ENCODE measurements at places on chromosomes 16 and 17.

DNA sequence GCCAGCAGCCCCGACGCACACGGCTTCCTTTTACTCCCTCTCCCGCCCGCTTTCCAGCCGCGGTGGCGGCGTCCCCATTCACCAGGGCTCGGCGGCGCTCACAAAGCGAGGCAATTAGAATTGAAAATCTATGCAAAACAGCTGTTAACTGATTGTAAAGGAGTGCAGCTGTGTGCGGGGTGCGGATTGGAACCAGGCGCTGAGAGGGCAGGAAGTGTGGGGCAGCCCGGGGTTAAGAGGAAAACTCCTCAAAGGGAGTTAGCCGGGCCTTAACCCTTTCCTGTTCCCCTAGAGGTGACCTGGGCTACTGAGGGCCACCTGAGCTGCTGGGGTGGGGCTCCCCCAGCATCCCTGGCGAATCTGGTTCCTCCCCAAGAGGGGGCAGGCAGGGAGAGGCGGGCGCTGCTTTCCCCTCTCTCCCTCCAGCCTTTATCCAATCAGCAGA, 5.8 kb upstream of the GSE1 start:
- DNase-seq, result no peak

- DNase-seq, result peak; percentile 4
These were observed 537 bp downstream of the GOSR1 start for GRCh38 chr17:30477774-30478115.

DNA sequence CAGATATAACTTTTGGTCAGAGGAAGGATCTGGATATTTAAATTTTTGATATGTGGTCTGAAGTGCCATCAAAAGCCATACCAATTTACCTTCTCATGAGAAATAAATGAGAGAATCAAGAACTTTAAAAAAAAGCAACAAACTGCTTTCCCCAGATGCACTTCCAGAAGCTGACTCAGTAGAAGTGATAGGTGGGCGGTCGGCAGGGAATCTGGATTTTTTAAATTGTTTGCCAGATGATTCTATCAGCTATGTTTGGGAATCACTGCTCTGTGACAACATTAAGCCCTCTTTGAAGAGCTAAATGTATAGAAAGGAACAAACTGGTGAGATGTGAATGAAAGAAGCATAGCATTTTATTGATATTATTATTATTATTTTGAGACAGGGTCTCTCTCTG, 19.2 kb downstream of the CDH3 start:
- no peak for DNase-seq

DNA sequence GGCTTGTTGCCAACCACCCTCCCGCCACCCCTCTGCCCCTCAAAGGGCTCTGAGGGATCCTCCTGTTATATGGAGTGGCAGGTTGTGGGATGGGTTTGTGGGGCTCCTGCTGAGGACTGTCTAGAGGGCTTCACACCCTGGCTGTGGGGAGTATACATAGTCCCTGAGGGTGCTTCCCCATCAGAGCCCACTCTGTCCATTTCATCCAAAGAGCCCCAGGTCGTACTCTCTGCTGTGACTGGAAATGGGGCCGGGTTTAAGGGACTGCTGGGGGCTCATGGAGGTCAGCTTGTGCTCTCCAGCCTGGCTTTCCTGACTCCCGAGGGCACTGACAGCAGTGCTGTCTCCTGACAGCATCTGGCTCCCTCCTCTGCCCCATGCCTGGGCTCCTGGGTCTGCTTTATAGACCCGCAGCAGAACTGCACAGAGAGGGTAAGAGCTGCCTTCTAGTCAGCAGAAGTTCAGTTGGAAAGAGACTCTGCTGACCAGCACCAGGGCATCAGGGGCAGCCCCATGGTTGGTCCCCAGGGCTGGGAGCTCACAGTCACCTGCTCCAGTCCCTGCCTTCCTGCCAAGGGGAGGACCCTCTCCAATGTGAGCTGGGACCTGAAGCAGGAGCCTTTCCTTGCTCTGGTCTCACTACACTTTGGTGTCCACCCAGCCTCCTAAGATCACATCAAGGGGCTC, 17.8 kb upstream of the TNS4 start:
- DNase-seq, result no peak

- no peak for DNase-seq
These were observed 9.1 kb downstream of the ERAL1 start for GRCh38 chr17:28863953-28864352.

- peak; percentile 56 for DNase-seq
These were observed 33.2 kb downstream of the CYTH1 start for GRCh38 chr17:78748730-78749317.

GRCh38 chr16:51450909-51451308, 299.8 kb upstream of the SALL1 start:
- no peak for DNase-seq

- DNase-seq, result no peak
These were observed 111.7 kb upstream of the FOXF1 start for GRCh38 chr16:86398622-86399021.

GRCh38 chr16:84117494-84117843, 727 bp upstream of the MBTPS1 start:
- DNase-seq, result no peak

DNA sequence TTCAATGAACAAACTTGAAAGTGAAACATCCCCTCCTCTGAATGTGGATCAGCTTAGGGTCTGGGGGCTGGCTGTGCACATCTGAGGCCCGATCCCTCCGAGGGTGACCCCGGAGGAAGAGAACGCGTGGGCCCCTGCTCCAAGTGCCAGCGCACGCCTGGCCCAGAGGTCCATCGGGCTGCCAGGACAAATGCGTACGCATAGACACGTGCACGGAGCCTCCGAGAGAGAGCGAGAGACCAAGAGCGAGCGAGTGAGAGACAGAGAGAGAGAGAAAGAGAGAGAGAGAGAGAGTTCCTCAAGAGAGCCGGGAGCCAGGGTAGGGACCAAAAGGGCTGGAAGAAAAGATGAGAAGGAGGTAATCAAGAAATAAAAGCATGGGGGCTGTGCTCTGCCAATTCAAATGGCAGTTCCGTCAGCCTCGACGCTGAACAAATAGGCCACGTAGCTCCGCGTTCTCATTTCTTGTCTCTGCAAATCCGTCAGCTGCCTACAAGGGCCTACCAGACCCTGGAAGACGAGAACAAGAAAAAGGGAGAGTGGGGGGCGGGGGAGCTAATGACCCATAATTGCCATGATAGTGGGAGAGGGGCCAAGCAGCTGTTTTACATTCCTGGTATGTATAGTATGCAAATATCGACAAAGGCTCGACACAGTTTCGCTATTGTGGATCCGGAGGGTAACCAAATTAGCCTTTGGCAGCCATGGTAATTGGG, 435.3 kb upstream of the ZFHX3 start:
- no peak for DNase-seq

- no peak for DNase-seq
These were observed 36.7 kb downstream of the ZNRF1 start for GRCh38 chr16:75035410-75035968.

DNA sequence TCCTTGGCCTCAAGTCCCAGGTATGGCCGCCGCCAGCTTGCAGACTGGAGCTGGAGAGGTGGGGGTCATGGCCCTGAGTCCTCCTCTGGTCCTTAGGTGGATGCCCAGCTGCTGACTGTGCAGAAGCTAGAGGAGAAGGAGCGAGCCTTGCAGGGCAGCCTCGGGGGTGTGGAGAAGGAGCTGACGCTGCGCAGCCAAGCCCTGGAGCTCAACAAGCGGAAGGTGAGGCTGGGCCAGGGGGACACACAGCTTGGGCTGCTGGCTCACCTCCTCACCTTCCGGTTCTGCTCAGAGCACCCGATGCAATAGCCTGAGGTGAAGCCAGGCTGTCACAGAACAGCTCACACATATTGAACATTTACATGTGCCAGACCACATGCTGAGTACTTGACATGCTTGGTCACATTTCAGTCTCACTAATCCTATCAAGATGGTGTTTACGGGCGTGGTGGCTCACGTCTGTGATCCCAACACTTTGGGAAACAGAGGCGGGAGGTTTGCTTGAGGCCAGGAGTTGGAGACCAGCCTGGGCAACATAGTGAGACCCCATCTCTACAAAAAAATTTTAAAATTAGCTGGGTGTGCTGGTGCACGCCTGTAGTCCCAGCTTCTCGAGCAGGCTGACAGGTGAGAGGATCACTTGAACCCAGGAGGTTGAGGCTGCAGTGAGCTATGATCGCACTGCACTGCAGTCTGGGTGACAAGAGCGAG, 7.4 kb downstream of the RNF40 start:
- no peak for DNase-seq

GRCh38 chr16:60712144-60712543, 1324.1 kb downstream of the CDH8 start:
- no peak for DNase-seq

- DNase-seq, result peak; percentile 39
These were observed 116.0 kb downstream of the SOCS1 start for GRCh38 chr16:11140098-11140375.

GRCh38 chr17:7281953-7282751, 634 bp downstream of the SLC2A4 start:
- no peak for DNase-seq

DNA sequence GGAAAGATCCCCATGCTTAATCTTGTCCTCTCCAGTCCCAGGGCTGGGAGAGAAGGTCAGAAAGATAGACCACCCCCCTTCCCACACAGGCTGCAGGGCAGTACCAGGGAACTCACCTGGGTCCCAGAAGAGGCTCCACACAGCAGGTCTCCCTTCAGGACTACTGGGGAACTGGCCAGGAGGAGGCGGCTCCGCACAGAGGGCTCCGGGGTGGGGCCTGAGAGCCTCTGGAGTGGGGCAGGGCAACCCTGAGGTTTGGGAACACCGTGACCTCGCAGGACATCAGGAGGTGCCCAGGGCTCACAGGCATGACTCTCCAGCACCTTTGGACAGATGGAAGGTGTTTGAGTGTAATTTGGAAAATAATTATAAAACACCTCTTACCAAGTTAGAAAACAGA, 11.0 kb downstream of the ABCA3 start:
- DNase-seq, result no peak

GRCh38 chr17:2796164-2797125, at the start of gene RAP1GAP2:
Gene RAP1GAP2 (plus strand): TSS chr17:2796438. CDS start chr17:2796528, 90 bp downstream.
- DNase-seq, result peak; percentile 30

DNA sequence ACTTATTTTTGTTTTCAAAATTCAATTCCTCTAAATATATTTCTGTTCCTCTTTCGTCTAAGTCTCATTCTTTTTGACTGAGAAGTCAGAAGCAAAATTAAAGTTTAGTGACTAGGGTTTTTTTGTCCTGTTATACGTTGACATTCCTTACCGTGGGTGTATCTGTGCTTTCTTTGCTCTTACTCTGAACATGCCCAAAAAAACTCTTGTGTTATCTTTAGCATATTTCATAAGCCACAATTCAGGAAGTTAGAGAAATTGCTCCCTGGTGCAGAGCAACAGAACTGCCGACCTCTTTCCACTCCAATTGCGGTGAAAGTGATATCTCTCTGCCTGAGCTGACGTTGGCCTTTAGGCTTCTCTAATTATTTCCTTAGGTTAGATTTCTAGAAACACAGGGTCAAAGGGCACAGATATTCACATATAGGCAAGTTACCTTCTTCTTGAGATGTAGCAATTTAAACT, 65.7 kb downstream of the CENPV start:
- DNase-seq, result no peak

DNA sequence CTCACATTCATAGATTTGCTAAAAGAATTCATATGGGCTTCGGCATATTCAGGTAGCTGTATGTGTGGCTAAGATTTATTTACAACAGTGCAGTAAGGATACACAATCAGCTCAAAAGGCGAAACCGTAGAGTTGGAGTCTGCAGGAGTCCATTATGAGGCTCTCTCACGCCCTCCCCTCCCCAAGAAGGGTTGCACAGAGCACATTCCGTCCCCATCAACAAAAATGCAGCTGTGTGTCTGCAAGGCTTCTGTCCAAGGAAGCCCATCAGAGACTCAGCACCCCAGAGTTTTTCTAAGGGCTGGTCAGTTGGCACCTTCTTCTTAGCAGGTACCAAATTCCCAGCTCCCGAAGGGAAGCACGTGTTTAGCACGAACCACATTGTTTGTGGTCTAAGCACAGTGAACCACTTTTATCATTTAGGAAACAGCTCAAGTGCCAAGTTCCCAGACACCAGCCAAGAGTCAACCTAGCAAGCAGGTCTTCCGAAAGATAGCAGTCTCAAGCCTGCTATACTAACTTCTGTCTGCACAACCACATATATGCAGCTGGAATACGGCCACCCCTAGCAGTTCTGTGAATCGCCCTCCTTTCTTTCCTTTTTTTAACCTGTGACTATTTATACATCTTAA, 28.5 kb upstream of the MEAK7 start:
- DNase-seq, result no peak

- no peak for DNase-seq
These were observed 1056.5 kb upstream of the CDH8 start for GRCh38 chr16:63092736-63093135.

- DNase-seq, result no peak
These were observed 20.9 kb downstream of the GNAO1 start for GRCh38 chr16:56212144-56212543.

DNA sequence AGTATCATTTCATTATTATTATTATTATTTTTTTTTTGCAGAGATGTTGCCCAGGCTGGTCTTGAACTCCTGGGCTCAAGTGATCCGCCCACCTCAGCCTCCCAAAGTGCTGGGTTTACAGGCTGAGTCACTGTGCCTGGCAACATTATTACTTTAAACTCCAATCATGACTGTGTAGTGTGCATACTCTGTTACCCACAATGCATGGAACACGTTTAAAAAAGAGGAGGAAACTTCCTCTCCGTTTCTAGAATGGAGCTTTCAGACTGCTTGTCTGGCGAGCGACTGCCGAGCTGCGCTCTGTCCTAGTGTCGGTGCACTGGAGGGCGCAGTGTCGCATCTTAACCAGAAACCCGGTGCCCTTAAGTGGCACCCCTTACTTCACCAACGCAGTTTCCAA, 22.1 kb upstream of the FASN start:
- DNase-seq, result no peak

- DNase-seq, result no peak
These were observed 9.7 kb downstream of the RHBDL3 start for GRCh38 chr17:32275060-32276042.

DNA sequence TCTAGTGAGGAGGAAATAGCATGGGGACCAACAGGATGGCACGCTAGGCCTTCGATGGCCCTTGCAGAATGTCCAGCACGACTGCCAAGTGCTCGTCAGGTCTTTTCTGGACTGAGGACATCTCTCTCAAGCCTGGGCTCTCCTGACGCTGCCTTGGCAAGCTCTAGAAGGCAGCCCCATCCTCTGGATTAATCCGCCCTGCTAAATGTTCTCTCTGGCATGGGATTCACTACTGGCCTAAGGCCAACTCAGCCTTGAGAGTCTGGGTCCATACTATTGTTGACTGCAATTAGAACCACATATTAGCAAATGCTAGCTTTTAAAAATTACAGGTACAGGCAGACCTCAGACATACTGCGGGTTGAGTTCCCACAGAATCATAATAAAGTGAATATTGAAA, 2.5 kb upstream of the CEP295NL start:
- DNase-seq, result no peak

- no peak for DNase-seq
These were observed 54.5 kb downstream of the NACA2 start for GRCh38 chr17:61536422-61536955.

- no peak for DNase-seq
These were observed 363 bp downstream of the KARS1 start for GRCh38 chr16:75647112-75647491.

GRCh38 chr16:81846105-81846504, 67.0 kb downstream of the PLCG2 start:
- no peak for DNase-seq

- no peak for DNase-seq
These were observed 185.3 kb downstream of the TMEM132E start for GRCh38 chr17:34764716-34765115.
